NCI-H510A (cell line): ENCODE measurements at places on chromosomes 13 and 19.

GRCh38 chr13:49938314-49938713, 2.2 kb upstream of the SPRYD7 start:
- DNase-seq, result no peak

- no peak for DNase-seq
These were observed 37.1 kb downstream of the ESD start for GRCh38 chr13:46759846-46760245.

GRCh38 chr13:33611121-33611805, 206.7 kb upstream of the RFC3 start:
- no peak for DNase-seq

DNA sequence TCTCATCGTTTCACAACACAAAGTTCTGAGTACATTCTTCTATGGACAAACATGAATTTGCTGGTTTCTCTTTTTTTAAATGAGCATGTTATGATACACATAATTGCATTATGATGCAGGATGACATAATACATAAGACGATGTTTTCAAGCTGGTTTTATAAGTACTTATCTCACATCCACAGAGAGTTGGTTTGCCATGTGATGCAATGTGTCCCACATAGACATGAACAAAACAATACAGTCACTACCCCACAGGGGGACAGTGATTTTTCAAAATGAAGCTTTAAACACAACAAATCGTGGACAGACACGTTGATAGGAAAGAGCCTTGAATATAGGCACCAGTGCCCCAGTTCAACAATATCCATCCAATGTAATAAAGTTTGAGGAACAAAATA, 447.1 kb downstream of the KLF12 start:
- no peak for DNase-seq

DNA sequence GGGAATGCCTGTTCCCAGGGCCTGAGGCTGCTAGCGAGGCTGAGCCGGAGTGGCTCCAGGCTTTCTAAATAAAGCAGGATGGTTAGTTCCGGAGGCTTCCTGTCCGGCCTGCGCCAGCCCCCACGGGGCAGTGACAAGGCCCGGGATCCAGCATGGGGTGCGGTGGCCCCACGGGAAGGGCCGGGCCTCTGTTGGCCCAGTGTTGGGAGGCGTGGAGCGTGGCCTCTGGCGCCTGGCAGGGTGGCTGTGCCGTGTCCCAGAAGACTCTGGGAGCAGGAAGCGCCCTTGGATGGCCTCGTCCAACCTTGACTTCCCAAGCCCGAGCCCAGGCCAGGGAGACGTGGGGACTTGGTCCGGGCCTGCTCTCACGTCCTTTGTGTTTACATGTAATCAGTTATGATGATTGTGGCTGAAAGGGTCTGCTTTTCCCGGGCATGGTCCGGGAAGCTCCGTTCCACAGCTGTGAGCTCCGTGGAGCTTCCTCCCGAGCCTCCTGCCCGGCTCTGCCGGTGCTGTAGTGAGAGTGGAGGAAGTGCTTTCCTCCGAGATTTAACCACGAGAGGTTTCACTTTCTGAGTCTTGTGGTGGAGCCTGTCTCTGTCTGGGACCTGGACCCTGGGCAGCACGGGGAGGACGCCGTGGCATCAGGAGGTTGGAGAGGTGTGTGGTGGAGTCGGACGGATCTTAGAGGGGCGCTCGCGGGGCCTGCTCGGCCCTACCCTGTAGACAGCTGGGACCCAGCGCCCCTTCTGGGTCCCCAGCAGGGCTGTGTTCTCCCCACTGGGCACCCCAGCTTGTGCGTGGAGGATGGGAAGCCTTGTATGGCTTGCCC, 4.6 kb downstream of the GNA11 start:
- DNase-seq, result no peak

- no peak for DNase-seq
These were observed 3.1 kb upstream of the DACH1 start for GRCh38 chr13:71870100-71870499.

DNA sequence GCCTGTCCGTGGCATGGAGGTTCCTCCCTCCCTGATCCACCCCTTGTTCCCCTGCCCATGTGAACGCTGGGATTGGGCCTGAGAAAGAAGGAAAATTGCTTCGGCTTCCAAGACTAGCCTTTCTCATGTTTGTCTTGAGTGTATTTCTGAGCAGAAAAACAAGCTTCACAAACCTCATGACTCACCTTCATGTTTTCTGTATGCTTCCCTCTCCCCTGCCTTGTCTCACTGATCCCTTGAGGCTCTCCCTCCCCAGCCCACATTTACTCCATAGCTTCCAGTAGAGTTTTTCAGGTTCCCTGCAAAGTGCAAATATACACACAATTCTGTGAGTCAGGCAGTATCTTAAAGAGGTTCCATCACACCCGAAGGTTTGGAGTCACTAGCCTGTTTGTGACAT, 572.4 kb downstream of the UQCRFS1 start:
- DNase-seq, result no peak

- no peak for DNase-seq
These were observed 47.9 kb upstream of the MYCBP2 start for GRCh38 chr13:77374786-77375185.

GRCh38 chr13:69124996-69125395, 982.6 kb upstream of the ATXN8OS start:
- DNase-seq, result no peak

DNA sequence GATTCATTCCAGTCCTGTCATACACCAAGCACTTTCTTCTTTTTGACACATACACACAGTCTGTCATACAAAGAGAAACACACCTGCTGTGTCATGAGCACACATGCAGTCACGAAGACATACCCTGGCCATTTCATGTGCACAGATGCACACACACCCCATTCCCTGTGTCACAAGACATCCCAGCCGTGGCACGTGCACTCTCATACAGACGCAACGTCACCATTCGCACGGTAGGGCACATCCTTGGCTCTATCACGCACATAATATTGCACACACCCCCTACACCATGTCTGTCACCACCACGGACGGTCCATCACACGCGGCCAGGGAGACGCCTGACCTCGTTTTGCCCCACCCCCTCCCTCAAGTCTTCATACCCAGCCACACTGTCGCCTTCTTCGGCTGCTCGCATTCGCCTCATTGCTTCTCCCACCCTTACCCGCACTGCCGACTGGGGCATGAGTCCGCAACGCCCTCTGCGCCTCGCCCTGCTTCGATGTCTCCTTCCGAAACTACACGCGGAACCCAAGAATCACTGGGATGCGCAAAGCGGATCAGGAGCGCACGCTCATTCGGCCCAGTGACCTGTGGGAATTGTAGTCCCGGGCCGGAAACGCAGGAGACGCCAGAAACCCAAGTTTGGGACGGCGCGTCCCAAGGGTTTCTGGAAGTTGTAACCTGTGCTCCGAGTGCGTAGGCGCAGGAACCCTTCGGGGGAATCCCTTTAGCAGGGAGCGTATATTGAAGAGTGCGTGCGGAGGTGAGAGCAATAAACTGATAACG, 6.8 kb upstream of the ZNF283 start:
- no peak for DNase-seq

GRCh38 chr13:111480503-111480902, 160.1 kb downstream of the TEX29 start:
- DNase-seq, result no peak

DNA sequence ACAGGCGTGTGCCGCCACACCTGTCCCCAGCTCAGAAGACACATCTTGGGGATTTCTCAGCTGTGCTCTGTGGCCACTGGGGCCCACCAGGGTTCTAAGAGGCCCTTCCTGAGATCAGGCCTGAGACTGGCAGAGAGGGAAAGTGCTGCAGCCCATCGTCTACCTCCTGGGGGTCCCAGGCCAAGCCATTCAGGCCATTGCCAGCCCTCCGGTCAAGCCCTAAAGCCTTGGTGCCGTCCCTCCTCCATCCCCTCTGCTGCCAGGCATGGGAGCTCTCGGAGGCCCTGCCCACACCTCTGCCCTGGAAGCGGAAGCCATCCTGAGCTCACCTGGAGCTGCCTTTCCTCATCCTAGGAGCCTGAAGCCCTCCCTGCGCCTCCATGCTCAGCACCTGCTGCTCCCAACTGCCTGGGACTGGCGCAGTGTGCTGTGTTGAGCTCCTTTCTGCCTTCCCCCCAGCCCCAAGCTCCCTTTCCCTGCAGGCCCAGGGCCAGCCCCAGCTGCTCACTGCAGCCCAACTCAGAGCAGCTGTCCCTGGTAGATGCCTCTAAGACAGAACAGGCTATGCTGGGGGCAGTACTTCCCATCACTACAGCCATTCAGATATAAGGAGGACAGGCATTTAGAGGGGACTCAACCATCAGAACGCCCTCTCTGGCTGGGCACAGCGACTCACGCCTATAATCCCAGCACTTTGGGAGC, 2.9 kb downstream of the SLC7A9 start:
- DNase-seq, result no peak

DNA sequence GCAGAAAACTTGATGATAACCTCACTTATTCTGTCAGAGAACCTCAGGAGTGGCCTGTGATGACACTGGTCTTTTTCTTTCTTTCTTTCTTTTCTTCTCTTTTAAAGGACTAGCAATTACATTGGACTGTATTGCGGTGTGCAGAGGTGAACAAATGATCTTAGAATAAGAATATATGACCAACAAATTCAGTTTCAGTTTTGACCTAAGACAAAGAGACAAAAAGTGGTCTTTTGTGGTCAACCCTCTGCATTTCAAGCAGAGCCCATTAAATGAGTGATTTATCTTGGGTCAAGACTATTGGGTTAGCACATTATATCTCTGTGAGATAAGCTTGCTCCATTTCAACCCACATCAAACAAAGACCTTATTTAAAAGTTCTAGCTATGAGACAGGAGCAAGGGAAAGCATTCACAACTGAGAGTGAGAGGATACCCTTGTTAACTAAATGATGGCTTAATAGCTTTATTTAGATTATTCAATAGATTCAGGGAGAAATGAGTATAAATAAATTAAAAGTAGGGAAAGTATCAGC, 644.4 kb downstream of the PCDH9 start:
- DNase-seq, result no peak

DNA sequence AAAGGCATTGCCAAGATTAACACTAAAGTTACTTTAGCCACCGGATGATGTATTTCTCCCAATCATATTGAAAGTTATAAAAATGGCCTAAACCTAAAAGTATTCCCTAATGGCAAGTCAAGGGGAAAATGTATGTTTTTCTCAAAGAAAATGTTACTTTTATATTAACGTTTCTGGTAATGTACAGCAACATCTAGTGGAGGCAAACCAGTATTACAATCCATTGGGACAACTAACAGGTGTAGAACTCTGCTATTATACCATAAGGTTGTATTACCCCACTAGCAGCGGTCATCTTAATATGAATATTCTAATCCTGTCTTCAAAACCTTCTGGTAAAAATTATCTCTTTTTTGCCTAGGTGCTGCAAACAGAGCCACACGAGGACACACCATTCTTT, 69.2 kb downstream of the ZNF100 start:
- DNase-seq, result no peak

- no peak for DNase-seq
These were observed 423.8 kb upstream of the GPC6 start for GRCh38 chr13:92802776-92803175.

GRCh38 chr13:102073251-102073650, 328.6 kb downstream of the FGF14 start:
- DNase-seq, result no peak

DNA sequence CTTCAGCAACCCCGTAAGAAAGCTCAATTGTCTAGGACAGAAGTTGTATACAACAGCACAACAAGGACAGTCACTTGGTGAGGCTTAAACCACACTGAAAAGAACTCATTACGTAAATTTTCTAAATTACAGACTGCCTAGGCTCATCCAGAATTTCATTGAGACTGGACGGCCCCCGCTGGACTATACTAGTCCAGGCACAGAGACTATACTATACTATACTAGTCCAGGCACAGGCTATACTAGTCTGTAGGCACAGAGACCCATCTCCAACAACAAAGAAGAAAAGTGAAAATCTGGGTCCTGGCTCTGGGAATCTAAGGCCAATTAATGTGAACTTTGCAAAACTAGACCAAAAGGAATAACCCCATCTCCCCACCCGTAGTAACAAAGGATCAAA, 700 bp downstream of the ZNF816 start:
- no peak for DNase-seq

GRCh38 chr13:45361596-45362206, 20.7 kb upstream of the TPT1 start:
- no peak for DNase-seq

GRCh38 chr19:27736225-27736624, 1476.7 kb downstream of the UQCRFS1 start:
- no peak for DNase-seq

- no peak for DNase-seq
These were observed 52.8 kb upstream of the ZNF536 start for GRCh38 chr19:30319411-30319810.

- DNase-seq, result no peak
These were observed 2.2 kb downstream of the C3 start for GRCh38 chr19:6718111-6718740.

GRCh38 chr13:92487238-92487637, 739.4 kb upstream of the GPC6 start:
- DNase-seq, result no peak

- no peak for DNase-seq
These were observed 184.7 kb downstream of the PCCA start for GRCh38 chr13:100273552-100273951.

GRCh38 chr19:31214997-31215396, 134.2 kb downstream of the TSHZ3 start:
- no peak for DNase-seq

DNA sequence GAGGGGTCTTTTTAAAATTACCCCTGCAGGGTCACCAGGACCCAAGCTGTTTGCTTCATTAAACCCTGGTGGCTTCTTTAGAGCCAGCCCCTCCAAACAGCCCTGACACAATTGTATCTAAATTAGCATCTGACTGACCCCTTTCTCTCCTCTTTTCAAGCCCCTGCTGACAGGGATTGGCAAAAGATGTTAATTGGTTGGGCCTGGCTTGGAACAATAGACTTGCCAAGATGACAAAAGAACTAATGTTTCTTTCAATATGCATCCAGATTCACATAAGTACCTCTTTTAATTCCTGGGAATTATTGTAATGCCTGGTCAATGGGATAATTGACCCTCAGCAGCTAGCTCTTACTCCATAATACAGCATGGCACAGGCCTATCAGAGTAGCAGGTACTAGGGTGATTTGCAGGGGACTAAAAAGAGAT, 140.8 kb downstream of the SHISA2 start:
- no peak for DNase-seq

DNA sequence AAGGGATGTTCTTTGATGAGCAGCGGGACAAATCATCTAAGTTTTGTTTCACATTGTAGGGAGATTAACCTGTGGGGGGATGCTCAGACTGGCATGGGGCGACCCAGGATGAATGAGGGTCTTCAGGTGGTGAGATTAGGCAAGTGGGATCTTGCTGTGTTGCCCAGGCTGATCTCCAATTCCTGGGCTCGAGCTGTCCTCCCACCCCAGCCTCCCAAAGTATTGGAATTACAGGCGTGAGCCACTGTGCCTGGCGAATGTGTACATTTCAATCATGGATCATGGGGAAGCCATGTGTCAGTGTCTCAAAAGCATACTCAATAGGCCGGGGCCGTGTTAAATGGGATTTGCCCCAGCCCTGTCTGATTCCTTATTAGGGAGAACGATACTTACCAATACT, 8.1 kb downstream of the SLC25A42 start:
- no peak for DNase-seq

GRCh38 chr19:32219392-32219791, 126.0 kb upstream of the ZNF507 start:
- DNase-seq, result no peak

GRCh38 chr13:73521290-73521624, 462.5 kb downstream of the KLF5 start:
- no peak for DNase-seq
